ENCODE measurements at places on chromosomes 2 and 18.
A peak's percentile ranks its signal among the peaks of the same experiment; 100 is the strongest.

DNA sequence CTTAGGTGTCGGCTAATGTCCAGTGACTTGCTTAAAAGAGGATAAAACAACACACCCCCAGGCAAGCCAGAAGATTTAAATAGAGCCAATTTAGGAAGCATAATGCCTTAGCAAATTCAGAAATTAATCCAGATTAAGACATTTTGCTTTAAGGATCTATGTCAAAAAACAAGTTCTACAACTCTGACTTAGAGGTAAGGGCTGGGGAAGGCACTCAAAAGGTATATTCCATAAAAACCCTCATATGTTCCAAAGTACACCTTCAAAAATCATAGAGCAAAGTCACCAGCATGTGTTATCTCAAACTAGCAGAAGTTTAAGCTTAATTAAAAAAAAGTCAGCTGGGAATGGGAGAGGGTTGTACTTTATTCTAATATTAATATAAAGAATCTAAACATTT lies 206.4 kb downstream of the NOL4 start:
- no peak for DNase-seq

DNA sequence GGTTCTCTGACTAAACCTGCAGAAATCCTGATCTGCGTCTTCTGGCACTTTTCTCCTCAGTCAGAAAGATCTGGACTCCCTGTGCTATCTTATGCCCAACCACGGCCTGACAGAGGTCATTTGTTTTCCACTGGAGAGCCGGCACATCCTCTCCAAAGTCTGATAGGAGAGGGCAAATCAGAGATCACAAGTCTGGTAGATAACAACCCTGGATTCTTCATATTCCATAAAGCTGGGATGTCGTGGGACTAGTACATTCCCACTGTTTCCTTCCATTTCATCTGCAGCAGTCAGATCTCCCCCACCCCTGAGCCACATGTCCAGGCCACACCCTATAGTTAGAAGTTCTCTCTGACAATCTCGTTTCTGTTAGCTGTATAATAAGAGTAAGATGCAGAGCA lies 157.0 kb downstream of the MGAT5 start:
- DNase-seq, result no peak

DNA sequence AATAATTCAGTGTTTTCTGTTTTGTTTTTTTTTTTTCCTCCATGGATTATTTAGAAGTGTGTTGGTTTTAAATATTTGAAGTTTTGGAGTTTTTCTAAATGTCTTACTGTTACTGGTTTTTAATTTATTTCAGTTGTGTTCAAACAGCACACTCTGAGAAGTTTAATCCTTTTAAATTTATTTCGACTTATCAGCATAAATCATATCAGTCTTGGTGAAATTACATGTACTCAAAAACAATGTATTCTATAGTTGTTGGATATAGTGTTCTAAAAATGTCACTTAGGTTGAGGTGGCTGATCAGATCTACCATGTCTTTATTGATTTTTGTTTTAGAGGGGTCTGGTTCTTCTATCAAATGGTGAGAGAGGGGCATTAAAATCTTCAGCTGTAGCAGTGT lies 134.7 kb downstream of the NCOA1 start:
- DNase-seq, result no peak

- no peak for DNase-seq
These were observed 21.0 kb upstream of the STAT4 start for GRCh38 chr2:191171708-191172355.

GRCh38 chr2:240405684-240406313 lies 29.7 kb upstream of the GPC1 start:
- peak; percentile 14 for DNase-seq

DNA sequence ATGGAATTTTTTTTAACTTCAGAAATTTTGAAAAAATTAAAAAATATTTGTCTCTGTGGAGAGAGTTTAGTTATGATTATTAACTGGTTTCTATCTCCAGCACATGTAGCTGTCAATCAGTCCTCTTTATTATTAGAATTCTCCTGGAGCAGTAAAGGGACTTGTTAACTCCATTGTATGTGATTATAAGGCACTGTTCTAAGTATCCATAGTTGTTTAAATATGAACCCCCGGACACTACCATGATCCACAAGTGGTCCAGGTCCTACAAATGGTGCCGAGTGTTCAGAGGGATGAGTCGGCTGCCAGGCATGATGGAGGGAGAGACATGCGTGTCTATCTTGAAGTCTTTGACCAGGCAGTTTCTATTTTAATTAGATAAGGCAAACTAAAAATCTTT lies 492 bp downstream of the CHRNA1 start:
- DNase-seq, result no peak

DNA sequence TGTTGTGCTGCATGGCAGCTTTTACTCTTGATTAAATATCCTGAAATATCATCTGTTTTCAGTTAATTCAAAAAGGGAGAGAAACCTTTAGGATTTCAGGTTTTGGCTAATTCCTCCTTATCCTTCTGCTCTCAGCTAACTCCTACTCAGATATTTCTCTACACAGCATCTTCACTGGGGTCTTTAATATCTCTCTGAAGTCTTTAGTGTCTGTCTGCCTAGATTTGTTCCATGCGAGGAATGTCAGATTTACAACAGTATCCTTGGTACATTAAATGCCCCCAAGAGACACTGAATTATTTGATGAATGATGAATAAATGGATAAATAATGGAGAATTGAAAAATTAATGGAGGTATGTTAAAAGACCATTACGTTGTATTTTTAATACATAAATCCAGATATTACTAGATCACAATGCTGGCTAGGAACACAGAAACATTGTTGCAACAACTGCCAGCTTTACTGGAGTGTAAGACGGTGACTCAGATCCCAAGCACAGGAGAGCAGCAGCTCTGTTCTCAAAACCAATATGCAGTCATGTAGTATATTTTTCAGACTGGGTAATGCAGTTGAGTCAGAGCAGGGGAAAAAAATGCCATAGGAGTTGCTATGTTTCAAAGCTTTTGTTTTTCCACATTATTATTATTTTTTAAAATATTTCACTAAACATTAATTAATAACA lies 388.0 kb upstream of the SYT4 start:
- DNase-seq, result no peak

GRCh38 chr2:192123847-192124246 lies 70.9 kb downstream of the TMEFF2 start:
- DNase-seq, result peak; percentile 35

DNA sequence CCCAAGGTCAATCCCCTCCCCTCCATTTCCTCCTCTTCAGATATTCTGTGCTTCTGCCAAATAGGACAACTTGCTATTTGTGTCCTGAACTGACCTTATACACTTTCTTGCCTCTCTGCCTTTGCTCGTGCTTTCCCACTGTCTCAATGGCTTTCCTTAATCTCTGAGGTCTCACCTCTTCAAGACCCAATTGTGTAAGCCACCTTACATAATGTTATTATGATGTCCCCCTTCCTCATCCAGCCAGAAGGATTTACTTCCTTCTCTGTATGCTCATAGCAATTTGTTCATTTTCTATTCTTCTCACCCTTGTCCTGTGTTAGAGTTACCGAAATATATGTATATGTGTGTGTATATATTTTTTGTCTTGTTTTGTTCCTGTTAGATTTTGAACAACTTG lies 26.9 kb upstream of the DARS1 start:
- DNase-seq, result no peak

- DNase-seq, result no peak
These were observed 72.6 kb upstream of the SMAD7 start for GRCh38 chr18:49023271-49023937.

GRCh38 chr2:234754126-234754525 lies 197.7 kb upstream of the SH3BP4 start:
- no peak for DNase-seq

DNA sequence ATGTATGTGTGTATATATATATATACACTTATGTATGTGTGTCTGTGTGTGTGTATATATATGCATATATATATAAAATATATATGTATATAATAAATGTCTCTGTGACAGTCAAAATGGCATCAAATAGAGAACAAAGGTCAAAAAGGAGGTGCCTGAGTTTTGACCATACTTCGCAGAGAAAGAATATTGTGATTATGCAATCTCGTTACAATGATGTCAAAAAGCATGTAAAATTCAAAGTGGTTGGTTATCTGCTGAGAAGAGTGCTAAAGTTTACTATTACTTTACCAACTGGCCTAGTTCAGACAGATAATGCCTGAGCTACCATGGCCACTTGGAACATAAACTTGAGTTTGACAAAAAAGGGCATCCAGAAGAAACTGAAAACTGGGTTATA lies 375.0 kb downstream of the NBAS start:
- no peak for DNase-seq

DNA sequence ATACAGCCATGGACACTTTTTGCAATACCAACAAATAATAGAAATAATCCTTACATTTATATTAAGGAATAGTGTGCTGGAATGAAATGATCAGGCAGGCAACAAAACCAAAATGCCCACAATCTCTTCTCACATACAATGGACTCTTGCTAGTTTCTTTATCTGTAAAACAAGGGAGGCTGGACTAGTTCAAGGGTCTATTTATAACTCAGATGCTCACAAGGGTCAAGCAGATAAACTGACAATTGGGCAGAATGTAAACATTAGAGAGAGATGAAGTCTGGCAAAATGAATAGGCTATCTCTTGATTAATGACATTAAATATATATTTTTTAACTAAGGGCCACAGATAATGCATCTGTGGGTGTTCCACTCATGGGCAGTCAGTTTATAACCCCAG lies 11.4 kb downstream of the PPIL3 start:
- DNase-seq, result no peak

DNA sequence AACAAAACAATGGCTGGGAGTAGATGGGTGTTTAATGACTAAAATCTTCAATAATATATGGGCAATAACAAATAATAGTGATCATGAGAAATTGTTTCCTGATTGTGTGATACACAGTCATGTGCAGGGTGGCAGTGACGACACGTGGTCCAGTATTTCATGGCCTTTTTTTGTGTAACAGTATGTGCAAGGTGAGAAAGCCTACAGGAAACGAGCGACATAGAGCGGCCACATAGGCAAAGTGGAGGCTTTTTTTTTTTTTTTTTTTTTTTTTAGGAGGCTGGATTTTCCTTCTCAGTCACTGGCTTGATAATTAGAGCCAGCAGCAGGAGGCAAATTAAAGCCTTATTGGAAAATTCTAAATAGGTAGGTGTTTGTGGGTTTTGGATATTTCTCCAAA lies 123.7 kb downstream of the MYO3B start:
- DNase-seq, result no peak

GRCh38 chr2:168375195-168375798 lies 80.8 kb upstream of the CERS6 start:
- no peak for DNase-seq

- DNase-seq, result no peak
These were observed 221.6 kb downstream of the VAPA start for GRCh38 chr18:10135302-10135926.

DNA sequence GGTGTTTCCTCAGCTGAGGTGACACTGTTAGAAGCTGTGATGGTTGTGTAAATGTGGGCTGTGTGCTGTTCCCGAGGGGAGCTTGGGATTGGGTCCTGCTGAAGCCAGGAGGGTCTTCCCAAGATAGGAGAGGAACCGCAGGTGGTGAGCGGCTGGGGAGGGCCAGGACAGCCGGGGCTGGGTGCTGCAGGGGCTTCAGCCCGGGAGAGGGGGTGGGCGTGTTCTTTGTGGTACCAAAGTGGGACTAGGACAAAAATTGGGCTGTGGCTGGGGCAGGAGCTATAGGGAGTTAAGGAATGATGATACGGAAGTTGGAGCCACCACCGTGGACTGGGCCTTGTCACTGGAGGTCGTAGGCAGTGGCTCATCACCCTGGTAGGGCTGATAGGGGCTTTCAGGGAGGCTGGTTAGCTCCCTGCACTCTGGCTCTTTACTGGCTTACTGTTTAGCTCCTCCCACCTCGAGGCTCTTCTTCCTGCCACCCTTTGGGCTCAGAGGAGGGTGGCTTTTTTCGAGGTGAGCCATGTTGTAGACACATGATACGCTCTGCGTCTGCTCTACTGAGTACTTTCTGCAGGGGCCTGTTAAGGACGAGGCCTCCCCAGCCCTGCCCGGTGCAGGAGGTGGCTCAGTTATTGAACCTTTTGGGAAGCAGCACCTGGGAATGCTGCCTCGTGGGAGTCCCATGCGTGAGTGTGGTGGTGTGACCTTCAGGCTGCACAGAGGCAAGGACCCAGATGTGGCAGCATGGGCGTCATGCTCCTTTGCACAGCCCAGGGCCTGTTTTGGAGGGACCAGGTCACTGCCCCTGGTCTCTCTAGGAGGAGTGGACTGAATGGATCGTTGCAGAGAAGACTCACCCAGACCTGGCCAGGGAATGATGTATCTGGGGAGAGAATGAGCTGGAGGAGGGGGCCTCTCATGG lies 21.6 kb downstream of the ASB1 start:
- DNase-seq, result no peak

GRCh38 chr2:162062559-162062958 lies 11.5 kb downstream of the DPP4 start:
- DNase-seq, result no peak

GRCh38 chr2:10242451-10242850 lies 60.3 kb upstream of the HPCAL1 start:
- no peak for DNase-seq

DNA sequence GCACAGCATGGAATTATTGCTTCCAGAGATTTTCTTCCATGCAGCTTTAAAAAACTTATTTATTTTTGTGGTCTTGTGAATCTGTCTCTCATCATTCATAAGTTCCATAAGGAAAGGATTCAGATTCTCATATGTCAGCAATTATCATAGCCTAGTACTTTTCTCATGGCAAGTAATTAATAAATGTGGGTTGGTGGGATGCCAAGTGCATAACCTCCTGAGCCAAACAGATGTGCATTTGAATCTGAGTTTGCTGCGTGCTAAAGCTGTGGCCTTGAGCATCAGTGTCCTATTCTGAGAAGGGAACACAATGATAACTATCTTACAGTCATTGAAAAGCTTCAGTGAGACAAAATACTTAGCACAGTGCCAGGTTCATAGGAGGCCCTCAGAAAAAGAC lies 331.9 kb downstream of the PDE11A start:
- peak; percentile 69 for DNase-seq

- DNase-seq, result no peak
These were observed 129.9 kb upstream of the TFPI start for GRCh38 chr2:187684174-187684573.

DNA sequence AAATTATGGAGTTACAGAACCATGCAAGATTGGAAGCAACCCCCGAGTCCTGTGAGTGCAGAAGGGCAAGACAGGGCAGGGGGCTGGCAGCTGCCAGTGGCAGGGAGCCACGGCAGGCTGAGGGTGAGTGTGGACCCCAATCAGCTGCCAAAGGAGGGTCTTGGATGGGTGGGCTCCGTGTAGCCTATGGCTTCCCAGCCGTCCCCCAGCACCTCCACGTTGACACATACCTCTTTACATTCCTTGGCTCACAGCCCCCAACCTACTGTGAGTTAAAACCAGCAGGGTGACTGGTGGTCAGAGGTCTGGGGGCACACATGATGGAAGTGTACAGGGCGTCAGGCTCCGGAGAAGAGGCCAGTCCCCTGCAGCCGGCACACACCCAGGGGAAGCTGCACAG lies 60.9 kb upstream of the SALL3 start:
- DNase-seq, result no peak

GRCh38 chr2:128134573-128134972 lies 43.6 kb downstream of the UGGT1 start:
- no peak for DNase-seq

GRCh38 chr2:83742117-83742782 lies 716.8 kb downstream of the SUCLG1 start:
- DNase-seq, result peak; percentile 50
